A549 treated with Hydrocortisone at 1 μM for 4 hours (cell line): ENCODE measurements at places on chromosomes 5 and 9. TPM values are rescaled to one million over a fixed set of nuclear protein-coding genes. Genes with fewer than 3 reads are reported as not detected.

The ARHGAP26 gene
- 8.1 to 9.0 TPM (median 8.2 TPM) in 5 replicates for total RNA-seq

The CTXN3 gene
- total RNA-seq, result not detected in 5 replicates

The PALM2AKAP2 gene
- 0.16 to 0.47 TPM (median 0.30 TPM) in 5 replicates for total RNA-seq

The CD180 gene
- total RNA-seq, result 0.01 TPM in 1 of 5 replicates, not detected in the others

The IARS1 gene
- 94.9 to 128 TPM (median 101 TPM) in 5 replicates for total RNA-seq

The SMIM33 gene
- total RNA-seq, result not detected in 5 replicates

The ABCA1 gene
- 3.1 to 4.6 TPM (median 3.3 TPM) in 5 replicates for total RNA-seq

The AOPEP gene
- total RNA-seq, result 119 to 175 TPM (median 162 TPM) in 5 replicates

The CCL28 gene
- 0.03 to 0.13 TPM (median 0.06 TPM) in 5 replicates for total RNA-seq

The PCDHA1 gene
- total RNA-seq, result 0.14 to 0.29 TPM (median 0.23 TPM) in 5 replicates

The DMRT2 gene
- 0.17 TPM in 1 of 5 replicates, not detected in the others for total RNA-seq
